NCI-H524 (cell line): ENCODE measurements at places on chromosomes 1 and 21.

- DNase-seq: no peak
Observed at GRCh38 chr21:34343838-34344381, 19.9 kb upstream of the KCNE2 start.

GRCh38 chr21:37815893-37816292, 100.4 kb downstream of the KCNJ6 start:
- DNase-seq: no peak

DNA sequence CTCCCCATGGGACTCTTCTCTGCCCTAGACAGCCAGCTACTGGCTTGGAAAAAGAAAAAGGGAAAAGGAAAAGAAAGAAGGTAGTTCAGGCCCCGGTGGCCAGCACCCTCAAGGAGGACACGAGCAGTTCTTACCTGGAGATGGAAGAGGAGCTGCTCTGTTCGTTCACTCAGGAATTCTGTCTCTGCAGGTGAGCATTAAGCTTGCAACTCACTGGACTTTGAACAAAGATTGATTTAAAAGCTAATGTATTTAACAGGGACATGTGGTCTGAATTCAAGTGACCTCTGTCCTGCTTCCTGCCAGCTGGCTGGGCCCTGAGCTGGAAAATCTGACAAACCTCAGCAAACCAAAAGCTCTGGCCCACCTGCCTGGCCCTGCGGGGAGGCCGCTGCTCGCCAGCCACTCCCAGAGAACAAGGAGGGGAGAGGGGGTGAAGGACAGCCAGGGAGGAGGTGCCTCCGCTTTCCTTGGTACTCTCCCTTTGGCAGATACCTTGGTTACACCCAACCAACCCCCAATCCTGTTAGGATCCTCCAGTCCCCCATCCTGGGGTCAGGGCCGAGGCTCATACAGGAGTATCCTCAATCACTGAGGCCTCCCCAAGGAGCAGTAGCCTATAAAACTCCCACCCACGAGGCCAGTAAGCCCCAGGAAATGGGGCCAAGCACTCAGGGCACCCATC, at the start of gene PDZK1:
Gene PDZK1 (minus strand): TSS at position 186 of the 685 bp plus-strand sequence. CDS start 19,347 bp downstream, outside the sequence.
- no peak for DNase-seq

GRCh38 chr1:152926091-152926490, 17.7 kb downstream of the IVL start:
- no peak for DNase-seq

DNA sequence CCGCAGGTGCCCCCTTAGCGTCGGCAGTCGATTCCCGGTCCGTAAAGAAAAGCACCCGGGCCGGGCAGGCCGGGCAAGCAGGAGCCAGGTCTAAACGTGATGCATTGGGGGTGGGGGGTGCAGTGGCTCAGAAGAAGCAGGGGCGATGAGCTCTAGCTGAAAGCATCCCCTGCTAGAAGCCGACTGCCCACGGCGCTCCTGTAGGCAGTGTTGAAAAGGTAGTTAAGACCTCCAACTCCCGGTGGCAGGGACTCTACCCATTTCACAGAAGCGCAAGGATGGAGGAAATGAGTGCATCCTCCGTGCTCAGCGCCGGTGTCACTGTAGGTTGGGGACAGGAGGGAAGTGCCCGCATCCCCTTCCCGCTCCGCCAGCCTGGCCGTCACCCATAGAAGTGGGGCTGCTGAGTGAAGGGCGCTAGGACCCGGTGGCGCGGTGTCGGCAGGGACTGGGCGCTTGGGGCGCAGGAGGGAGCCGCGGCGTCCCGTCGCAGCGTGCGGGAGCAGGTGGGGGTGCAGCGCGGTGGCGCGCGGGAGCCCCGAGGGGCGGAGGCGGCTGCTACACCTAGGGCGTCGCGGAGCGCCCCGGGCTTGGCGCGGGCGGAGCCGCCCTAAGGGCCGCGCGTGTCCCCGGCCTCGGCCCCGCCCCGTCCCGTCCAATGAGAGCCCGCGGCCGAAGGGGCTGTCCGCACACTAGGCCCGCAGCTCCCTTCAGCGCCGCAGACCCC, at the start of gene WNT2B:
Gene WNT2B (plus strand): TSS at position 688 of the 727 bp plus-strand sequence. CDS start 298 bp downstream, outside the sequence.
- no peak for DNase-seq
